ENCODE measurements at places on chromosomes 6 and 20. TPM values are rescaled to one million over a fixed set of nuclear protein-coding genes. Genes with fewer than 3 reads are reported as not detected.

- no peak for DNase-seq
Measured at GRCh38 chr6:74041420-74041819, 345.4 kb downstream of the CD109 start.

Gene OR2J3
- total RNA-seq: not detected

- DNase-seq: peak; percentile 97
Measured at GRCh38 chr20:25136643-25137559, 55.0 kb upstream of the VSX1 start.

- DNase-seq: no peak
Measured at GRCh38 chr6:33578588-33579011, 1.5 kb downstream of the BAK1 start.

DNA sequence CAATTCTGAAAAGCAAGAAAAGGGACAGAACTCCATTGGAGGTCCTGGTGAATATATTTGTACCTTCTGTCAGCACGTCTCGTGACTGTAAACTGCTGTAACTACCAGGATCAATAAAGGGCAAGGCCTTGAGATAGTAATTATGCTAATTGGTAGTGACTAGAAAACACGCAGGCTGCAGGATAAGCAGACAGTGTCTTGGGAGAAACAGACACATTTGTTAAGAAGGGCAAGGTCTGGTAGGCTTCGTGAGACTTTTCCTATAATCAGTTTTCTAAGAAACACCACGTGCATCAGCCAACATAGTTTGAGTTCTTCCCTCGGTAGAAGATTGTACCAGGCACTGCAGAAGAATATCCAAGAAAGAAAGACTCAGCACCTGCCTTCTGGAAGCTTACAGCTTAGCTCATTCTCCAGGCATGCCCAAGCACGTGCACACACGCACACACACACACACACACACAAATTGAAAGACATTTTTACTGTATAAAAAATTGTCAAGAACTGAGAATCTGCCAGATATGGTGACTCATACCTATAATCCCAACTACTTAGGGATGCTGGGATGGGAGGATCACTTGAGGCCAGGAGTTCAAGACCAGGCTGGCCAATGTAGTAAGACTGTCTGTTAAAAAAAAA is 167.0 kb upstream of the SASH1 start:
- peak; percentile 16 for DNase-seq

Gene TP53TG5
- total RNA-seq: not detected

Gene SPTLC3
- 6.8 TPM for total RNA-seq

DNA sequence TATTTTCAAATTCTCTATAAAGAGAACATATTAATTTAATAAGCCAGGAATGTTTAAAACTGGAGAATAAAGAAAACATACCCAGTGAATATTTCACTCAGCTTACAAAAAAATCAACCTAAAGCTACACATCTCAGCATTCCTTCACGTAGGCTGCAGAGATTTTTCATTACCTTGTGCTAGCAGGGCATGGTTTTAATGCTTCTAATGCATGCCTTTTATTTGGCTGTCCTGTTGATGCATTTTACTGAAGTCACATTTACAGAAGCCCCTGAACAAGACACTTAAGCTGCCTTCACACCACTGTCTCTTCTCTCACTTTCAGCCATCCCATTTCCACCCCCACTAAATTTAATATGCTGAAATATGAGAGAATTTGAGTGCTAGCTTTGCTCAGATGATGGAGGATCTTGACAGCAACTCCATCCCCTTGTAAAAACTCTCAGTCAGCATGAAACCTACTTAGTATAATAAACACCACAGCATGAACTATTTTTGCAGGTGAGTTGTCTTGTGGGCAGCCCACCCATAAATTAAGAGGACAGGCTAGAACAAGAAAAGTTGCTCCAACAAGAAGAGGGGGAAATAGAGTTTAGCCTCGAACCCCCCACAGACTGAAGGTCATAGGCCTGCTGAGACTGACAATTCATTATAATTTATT is 159.4 kb downstream of the SIM1 start:
- no peak for DNase-seq

DNA sequence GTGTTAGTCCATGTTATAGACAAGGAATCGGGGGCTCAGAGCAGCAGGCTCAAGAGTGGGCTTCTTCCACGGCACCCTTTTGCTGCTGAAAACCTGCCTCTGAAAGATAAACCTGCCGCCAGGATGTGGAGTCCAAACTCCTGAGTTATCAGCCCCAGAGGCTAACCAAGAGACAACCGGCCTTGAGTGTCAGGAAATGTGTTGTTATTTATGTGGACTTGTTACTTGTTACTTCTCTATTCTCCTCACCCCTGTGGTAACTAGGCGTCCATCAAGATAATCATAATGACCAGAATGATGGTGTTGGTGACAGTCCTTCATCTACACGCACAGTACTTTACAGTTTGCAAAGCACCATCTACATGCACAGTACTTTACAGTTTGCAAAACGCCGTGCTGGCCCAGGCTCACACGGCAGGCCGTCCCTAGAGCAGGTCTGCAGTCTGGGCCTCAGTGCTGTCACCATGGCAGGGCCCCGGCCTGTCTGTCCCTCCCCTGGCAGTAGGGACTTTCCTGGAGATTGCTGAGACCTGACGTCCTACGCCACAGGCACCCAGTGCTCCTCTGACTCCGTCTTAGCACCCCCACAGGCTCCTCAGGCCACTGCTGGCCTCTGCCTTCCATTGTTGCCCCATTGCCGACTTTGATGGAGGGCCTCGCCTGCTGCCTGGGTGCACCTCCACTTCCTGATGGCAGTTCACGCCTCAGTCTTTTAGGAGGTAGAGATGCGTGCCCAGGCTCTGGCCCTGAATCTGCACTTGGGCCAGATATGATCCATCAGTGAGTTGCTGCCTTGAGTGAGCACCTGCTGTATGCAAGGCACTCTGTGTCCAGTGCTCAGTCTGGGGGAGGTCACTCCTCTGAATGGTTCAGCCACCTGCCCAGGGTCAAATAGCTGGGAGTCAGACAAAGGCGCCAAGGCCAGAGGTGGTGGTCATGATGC is 9.1 kb upstream of the BPIFB4 start:
- DNase-seq: no peak

DNA sequence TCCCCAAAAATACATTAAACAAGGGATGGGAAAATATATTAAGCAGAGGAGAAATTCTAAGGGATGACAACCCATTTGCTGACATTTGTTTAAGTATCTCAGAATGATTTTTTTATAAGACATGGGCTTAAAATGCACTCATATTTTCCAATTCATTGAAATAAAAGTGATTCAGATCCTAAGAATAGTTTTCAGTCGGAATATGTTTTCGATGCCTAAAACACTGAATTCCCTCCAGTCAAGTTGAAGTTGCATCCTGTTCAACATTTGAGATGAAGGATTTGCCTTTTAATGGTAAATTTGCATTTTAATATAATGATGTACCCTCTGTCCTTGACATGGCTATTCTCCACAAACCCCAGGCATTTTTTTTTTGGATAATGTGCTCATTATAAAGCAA is 79.3 kb downstream of the PTCHD4 start:
- no peak for DNase-seq

Gene KIF6
- 0.08 TPM for total RNA-seq

Measured in fibroblast of the aortic adventitia (primary cell).